ENCODE measurements at places on chromosomes 7 and 10.

GRCh38 chr7:133023370-133024071 is 58.4 kb downstream of the CHCHD3 start:
- no peak for DNase-seq

- DNase-seq: no peak
These were observed 733.0 kb downstream of the TNS3 start for GRCh38 chr7:46848944-46849343.

DNA sequence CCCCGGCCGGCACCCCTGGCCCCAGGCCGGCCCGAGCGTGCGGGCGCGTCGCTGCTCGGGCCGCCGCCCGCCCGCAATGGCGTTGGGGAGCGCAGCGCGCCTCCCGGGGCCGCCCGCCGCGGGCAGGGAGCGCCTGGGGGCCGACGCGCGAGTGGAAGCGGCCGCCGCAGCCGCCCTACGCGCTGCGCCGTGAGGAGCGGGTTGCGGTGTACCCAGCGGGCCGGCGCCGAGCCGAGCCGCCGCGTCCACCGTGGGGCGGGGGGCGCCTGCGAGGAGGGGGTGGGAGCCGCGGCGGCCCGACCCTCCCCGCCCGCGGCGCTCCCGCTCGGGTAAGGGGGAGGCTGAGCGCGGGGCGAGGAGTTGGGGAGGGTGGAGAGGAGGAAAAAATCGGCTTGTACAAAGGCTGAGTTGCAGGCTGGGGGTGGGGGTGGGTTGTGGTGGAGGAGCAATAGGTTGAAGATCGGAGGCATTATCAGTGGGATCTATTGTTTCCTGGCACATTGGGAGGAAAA is 473 bp downstream of the PPP1R9A start:
- no peak for DNase-seq

- no peak for DNase-seq
These were observed 844 bp downstream of the XPNPEP1 start for GRCh38 chr10:109922358-109922975.

GRCh38 chr10:65531545-65531944 is 1394.3 kb upstream of the LRRTM3 start:
- DNase-seq: no peak

DNA sequence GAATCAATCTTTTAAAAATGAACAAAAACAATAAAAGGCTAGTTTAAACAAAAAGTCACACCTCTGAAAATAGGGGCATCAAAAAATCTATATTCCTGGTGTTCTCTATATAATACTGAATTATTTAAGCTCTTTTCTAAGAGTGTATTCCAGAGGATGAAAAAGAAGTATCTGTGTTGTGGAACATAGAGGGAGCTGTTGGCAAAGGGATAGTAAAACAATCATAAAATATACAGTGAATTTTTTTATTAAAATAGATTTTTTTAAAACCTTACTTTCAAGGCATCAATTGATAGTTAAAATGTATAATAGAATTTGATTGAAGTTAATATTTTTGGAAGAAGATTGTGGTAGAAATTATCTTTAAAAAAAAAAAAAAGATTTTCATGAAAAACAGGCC is 1409.1 kb upstream of the CELF2 start:
- DNase-seq: peak; percentile 38

DNA sequence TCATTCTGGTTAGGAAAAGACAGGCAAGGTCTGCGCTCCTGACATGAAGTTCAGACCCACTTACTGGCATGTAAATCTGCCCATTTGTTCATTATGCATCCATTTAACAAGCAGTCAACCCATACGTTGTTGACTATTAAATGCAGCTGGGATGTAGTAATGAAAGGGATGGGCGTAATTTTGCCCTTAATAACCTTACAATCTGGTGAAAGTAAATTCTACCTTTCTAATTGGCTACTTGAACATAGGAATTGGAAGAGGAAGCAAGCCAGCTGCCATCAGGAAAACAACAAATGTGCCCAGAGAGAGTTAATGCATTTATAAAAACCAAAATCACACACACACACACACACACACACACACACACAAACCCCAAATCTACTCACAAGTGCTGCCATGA is 170.2 kb upstream of the PITRM1 start:
- DNase-seq: no peak

DNA sequence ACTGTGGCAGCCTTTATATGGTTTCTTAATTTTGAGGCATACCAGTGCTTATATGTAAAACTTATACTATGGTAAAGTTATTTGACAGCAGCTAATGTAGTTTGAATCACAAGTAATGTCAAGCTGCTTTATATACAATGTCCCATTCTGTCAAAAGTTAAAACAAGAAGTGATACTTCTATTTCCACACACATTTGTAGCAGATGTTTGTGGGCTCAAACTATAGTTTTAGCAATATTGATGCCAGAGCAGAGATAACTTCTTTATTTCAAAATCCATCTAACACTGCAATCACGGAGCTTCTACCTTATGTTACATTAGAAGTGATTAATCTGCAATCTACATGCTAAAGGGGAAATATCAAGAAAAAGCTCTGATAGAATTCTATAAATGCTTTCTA is 149.6 kb downstream of the ADK start:
- no peak for DNase-seq

DNA sequence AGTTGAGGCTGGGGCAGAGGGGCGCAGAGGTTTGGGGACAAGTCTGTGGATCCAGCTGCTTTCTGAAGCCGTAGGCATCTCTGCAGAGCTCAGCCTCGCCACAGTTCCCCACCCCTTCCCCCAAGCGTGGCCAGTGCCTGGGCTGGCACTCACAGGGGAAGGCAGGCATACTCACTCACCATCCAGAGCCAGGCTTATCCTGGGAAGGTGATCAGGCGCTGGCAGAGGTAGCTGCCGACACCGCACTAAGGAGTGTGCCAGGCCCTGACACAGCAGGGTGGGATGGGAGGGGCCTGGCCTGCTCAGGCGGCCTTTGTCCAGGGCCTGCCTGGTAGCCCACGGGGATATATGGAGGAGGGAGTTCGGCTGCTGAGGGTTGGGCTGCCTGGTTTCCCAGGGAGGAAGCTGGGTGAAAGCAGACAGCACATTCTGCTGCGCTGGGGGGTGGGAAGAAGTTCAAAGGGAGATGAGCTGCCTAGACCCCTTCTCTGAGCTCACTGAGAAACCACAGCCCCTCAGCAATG is 15.9 kb downstream of the VSIR start:
- no peak for DNase-seq

DNA sequence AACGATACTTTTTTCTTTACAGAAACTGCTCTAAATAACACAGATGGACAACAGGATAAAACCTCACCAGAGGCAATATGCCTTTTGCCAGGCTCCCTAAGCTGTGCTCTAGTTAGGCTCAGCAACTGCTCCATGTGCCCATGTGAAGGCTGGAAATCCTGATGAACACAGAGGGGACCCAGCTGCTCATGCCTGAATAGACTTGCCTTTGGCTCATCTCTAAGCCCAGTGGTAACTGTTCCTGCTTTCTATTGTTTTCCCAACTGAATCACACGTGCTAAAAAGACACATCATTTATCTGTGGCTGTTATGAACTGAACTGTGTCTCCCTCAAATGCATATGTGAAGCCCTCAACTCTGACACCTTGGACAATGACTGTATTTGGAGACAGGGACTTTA is 110.4 kb downstream of the RNF216 start:
- DNase-seq: peak; percentile 51

- DNase-seq: no peak
These were observed 817.7 kb upstream of the IGFBP3 start for GRCh38 chr7:46738796-46739195.

- peak; percentile 94 for DNase-seq
These were observed 28.6 kb downstream of the MTURN start for GRCh38 chr7:30163231-30163894.

GRCh38 chr10:6418167-6418566 is 161.9 kb downstream of the PRKCQ start:
- DNase-seq: no peak

GRCh38 chr10:112246-112645 is 23.0 kb upstream of the ZMYND11 start:
- DNase-seq: peak; percentile 86

DNA sequence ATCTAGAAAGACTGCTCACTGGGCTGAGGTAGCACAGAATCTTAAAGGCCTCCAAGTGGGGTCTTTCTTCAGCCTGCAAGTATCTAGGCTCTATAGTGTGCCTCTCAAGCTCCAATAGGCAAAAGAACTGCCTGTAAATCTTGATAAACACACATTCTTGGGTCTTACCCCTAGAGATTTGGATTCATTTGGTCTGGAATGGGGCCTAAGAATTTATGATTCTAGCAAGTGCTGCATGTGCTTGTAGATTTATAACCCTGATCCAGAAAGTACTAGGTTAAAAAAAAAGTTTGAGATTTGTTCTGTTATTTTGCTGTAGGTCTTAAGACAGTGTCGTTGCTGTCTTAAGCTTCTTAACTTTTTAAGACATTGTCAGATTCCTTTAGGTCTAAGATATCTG is 74.1 kb downstream of the RALA start:
- no peak for DNase-seq

GRCh38 chr7:91288208-91288824 is 24.1 kb downstream of the FZD1 start:
- peak; percentile 47 for DNase-seq

DNA sequence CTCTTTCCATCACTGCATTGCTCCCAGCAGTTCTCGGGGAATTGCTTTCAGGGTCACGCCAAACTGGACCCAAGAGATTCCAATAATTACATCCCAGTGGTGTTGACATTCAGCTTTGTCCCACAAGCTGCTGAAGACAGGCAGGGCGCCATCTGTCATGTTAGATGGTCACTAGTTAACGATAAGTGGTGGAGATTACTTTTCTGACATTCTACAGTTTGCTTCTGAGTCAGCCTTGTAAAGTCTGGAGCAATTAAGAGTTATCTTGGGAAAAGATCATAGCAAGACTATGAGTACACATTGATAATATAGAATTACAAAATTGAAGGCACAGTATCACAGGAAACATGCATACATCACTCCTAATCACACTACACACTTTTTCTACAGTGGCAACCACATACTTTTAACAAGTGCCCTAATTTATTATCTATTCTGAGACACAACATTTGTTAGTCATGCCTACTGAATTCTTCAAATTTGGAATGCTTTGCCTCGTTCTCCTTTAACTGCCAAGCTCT is 41.9 kb downstream of the SEMA3C start:
- no peak for DNase-seq

GRCh38 chr7:47284691-47285635 is 296.9 kb downstream of the TNS3 start:
- DNase-seq: no peak

DNA sequence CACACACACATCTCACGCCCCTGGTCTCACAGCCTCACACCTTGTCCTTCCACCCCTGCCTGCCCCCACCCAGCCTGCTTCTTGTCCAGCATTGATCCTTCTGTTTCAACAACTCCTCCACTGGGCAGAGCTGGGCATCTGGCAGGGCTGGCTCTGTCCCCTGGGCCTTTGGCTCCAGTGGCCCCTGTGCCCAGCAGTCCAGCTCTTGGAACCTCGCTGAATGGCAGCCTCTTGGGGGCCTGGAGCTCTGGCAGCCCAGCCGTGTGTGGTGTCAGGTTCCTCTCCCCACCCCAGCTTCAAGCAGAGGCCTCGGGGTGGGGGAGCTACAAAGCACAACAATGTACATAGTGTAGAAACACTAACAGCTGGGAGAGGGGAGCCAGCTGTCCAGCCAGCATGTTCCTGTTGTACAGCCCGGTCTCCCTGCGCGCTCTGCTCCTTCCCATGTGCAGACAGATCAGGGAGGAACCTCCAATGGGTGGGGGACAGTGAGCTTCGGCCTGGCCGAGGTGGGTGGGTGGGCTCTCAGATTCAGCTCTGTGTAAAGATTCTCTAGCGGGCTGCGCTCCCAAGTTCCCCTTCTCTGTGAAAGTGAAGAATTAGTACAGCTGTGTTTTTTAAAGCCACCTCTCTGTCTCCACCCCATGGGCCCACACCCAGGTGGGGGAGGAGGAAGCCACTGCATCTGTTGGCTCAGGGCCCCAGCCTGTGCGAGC is 19.4 kb downstream of the ZMIZ2 start:
- DNase-seq: no peak

- DNase-seq: no peak
These were observed 7.8 kb upstream of the PTPN12 start for GRCh38 chr7:77529279-77529678.
